Left renal pelvis (tissue), 4 donors: ENCODE measurements at places on chromosomes 3 and 15.

- no peak for DNase-seq
Observed at GRCh38 chr15:77739591-77740378, 107.1 kb upstream of the LINGO1 start.

- no peak for DNase-seq
Observed at GRCh38 chr3:46252980-46253379, 10.7 kb downstream of the CCR3 start.

DNA sequence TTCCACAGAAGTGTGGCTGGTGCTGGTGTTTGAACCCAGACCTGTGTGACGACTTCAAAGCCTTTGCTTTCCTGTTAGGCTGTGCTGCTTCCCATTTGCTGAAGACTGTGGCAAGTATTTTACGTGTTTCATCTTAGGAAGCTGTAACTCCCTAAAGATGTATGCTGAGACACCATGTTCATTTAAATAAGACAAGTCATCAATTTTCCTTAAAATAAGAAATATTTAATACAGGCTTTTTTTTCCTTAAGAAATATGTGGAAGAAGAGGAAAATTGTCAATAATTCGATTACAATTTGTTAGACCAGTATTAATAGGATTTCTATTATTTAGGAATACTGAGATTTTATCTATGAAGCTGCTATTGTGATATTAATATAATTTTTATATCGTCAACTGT lies 58.4 kb downstream of the LMLN start:
- no peak for DNase-seq

DNA sequence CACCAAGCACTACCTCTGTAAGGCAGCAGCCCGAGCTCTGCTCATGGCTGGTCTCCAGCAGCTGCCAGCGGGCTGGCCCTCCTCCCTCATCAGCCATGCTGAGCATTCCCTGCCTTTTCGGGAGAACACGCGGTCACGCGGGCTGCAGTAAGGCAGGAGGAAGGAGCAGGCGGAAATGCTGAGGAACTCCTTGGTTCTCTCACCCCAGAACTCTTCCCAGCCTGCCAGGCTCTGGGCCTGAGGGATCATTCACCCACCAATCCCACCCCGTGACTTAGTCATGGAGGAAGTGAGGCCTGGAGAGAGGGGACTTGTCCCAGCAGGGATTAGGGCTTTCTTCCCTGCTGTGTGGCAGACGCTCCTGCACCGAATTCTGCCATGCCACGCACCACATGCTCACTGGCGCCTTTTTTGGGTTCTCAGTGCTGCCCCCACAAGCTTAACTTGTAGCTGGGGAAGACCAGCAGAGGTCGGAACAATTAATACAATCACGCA lies 42.9 kb upstream of the RPL32 start:
- no peak for DNase-seq

DNA sequence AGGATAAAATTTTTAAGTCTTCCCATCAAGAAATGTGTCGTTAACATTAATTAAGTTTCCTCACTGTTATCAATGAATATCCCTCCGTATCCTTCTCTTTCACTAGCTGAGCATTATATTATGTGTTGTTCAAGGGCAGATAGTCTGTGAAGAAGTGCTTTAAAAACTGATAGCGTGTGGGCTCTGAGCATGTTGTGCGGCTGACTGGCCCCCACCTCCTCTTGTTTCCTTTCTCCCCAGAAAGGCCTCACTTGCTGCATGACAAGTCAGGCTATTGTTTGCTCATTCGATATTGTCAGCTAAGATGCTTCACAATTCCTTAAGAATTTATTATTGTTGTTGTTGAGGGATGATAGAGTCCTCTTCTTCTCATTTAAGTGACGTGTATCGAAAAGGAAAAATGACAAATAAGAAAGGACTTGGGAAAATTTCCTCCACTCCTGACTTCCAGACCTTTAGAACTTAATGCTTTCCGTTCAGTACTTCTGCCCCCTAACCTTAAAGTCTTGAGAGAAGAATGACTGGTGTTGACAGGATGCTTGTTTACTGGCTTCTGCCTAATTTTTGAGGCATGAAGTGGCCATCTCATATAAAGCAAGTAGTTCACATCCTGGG lies 298.3 kb downstream of the LPP start:
- no peak for DNase-seq

DNA sequence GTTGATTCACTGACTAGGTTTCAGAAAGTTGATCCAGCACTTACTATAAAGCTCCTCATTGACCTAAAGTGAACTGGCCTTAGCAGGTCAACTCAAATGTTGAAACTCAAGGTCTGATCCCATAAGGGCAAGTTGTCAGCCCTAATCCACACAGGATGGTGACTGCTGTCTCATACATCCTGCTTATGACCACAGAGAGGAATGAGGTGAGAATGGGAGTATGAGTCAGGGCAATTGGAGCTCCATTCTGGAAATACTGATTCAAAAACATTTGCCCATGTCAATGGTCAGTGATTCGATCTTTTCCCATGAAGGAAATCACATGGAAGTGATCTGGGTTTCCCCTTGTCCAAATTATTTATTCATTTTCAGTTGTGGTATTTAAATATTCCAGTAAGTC lies 78.7 kb downstream of the ZNF385D start:
- DNase-seq = no peak

- no peak for DNase-seq
Observed at GRCh38 chr3:154926721-154927120, 153.4 kb upstream of the MME start.
